ENCODE measurements at places on chromosomes 5 and 9.

DNA sequence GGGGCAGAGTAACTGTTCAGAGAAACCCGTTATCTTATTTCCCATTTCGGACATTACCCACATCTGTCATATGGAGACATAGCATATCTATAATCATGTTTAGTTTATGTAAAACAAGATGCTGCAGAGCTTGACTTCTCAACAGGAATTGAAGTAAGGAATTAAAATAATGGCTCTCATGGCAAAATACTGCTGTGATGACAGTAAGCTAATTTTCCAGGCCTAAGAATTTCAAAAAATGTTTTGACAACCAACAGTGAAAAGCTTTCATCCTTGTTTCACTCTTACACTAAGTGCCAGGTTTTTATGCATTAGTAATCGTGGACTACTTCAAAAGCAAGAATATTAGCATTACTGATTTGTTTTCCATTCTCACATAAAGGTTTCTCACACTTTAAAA lies 518.2 kb downstream of the PTPRD start:
- no peak for DNase-seq

- DNase-seq, result no peak
These were observed 290.2 kb upstream of the POU5F2 start for GRCh38 chr5:94031631-94032030.

- peak; percentile 10 for DNase-seq
These were observed 673.4 kb downstream of the DTWD2 start for GRCh38 chr5:118314931-118315330.

DNA sequence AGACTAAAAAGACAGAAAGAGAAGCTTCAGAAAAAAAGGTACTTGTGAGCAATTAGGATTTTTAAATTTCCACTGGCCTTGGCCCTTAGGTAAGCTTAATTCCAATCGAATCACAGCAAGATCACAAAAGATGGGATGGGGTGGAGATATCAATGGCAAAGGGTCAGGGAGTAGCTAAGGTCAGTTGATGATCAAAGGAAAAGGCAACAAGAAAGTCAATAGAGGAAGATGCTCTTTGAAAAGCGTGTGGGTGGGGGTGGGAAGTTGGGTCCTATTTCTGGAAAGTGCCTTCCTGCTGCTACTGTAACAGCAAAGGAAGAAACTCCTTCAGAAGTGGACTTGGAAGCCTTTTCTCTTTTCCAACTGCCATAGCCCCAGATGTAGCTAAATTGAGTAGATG lies 7.3 kb downstream of the C1QTNF3 start:
- no peak for DNase-seq

DNA sequence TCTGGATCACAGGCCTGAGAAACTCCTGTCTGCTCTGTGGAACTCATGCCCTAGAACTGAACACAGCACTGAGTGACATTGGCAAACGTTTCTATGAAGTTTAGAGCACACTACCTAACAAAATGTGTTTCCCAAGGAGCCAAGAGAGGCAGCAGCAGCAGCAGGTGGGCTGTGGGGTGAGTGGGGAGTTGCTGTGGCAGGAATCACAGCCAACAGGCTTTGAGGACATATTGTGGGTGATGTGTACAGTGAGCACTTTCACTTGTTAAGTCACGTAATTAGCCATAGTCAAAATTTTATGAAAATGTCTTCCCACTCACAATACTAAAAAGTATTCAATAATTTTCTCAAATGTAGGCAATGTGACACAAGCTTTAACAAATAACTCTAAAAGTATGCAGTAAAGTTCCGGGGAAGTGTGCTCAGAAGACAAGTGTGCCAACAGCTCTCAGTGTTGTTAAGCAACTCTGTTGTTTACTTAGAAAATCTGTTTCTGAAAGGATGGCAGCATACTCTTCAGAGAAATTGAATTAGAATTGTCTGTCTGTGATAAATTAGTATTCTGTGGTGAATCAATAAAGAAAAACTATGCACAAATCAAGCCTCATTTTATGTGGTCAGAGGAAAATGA lies 482.1 kb downstream of the SEMA5A start:
- no peak for DNase-seq

- DNase-seq, result no peak
These were observed 698.4 kb downstream of the DNAH5 start for GRCh38 chr5:13246053-13246452.

DNA sequence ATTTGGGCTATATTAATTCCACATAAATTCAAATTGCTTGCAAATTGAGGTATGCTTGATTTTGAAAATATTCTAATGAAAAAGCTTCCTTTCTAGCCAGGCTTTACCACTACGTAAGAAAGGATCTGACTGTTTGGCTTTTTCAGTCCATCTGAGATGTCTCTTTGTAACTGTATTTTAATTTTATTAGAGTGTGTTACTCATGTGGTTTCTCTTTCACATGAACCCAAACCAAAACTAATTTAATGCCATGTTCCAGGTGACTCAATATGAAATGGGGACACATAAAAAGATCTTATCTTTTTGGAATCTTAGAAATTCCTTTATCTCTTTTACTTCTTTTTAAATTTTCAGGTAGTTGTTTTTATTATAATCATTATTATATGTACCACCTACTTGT lies 85.3 kb downstream of the NFIB start:
- no peak for DNase-seq

DNA sequence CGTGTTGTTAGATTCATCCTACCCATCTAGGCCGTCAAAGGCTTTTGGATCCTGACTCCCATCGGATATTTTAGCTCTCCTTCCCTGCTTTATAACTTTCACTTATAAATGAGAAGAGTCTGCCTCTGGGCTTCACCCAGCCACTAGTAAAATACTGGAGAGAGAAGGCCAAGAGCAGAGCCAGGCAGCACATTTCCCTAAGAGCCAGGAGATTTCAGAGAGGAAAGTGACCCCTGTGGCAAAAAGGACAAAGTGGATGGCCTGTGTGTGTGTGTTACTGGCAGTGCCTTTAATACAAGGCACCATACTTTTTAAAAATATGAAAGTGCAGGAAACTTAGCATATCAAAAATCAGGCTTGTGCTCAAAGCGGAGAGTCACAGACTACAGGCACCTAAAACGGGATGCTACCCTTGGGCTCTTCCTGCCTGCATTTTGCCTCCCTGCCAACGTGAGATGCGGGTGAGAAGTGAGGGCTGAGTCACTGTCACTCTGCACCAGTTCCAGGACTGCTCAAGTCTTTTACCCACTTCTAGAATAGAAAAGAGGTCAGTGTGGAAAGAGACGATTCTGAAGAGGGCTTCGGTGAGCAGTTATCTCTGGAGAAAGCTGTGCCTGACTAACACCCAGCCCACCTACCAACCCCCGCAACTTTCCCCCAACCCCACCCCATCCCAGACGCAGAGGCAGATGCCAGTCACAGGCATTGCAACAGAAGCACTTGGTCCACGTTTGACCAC lies 15.9 kb downstream of the NFIL3 start:
- no peak for DNase-seq

GRCh38 chr5:134874831-134875655 lies 872 bp downstream of the TXNDC15 start:
- peak; percentile 87 for DNase-seq
